ENCODE measurements at places on chromosomes 3 and 15.

DNA sequence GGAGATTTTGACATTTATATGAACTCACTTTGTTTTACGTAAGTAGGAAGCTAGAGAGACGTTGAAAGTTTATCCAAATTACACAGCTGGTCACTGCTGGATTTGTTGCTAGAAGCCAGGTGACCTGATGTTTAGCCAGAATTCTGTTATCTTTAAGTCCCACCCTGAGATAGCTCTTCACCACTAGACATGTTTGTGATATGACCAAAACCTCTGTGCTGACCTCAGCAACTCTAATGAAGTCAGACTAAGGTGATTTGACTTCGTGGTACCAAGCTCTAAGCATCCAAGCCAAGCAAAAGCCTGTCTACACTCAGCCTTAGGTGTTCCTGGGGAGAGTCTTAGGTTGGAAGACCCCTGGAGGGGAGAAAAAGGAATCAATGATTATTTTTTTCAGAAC is 102.4 kb downstream of the ARRDC4 start:
- no peak for DNase-seq

- no peak for DNase-seq
These were observed 84.9 kb downstream of the EPHB1 start for GRCh38 chr3:134879990-134880389.

- DNase-seq: no peak
These were observed 994 bp downstream of the MESP1 start for GRCh38 chr15:89749951-89750559.

DNA sequence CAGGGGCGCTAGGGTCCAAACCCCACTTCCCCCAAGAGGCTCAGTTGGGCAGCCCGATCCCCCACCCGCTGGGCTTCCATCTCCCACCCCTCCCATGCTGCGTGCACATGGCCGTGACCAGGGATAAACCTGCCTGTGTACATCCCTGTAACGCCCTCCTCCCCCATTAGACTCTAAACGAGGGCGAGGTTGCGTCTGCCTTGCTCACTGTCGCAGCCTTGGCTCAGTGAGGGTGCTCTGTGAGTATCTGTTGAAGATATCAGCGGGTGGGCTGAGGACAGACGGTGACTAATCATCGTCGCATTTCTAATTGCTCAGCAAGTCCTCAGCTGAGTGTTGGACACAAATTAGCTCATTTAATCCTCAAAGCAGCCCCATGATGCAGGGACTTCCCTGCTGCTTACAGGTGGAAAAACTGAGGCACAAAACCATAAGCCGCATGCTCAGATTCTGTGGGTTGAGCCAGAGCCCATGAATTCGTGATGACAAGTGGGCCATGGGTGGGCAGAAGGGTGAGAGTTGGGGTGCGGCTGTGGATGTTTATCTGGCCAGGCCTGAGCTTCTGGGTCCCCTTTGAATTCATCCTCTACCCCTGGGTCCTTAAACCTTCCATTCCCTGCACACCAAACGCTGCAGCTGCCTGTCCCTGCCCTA is 26.0 kb downstream of the FBLN2 start:
- no peak for DNase-seq

GRCh38 chr3:46297658-46298423 is 55.6 kb downstream of the CCR3 start:
- DNase-seq: no peak

GRCh38 chr3:1269808-1270207 is 177.0 kb downstream of the CNTN6 start:
- no peak for DNase-seq

DNA sequence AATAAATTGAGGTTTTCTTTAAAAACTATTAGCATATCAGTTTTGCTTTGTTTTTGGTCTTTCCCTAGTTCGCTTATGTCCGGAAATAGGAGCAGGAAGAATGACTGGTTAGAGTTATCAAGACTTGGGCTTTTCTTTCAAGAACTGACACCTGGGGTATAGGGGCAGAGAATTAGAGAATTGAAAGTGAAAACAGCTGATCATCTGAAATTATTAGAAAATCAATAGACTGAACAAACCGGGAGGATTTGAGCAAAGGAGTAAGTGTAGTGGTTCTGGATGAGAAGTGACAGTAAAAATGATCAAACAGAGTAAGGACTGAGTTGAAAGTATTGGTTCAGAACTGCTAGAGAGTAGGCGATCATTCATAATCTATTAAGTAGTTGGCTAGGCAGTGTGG is 6.0 kb downstream of the MINDY2 start:
- no peak for DNase-seq

DNA sequence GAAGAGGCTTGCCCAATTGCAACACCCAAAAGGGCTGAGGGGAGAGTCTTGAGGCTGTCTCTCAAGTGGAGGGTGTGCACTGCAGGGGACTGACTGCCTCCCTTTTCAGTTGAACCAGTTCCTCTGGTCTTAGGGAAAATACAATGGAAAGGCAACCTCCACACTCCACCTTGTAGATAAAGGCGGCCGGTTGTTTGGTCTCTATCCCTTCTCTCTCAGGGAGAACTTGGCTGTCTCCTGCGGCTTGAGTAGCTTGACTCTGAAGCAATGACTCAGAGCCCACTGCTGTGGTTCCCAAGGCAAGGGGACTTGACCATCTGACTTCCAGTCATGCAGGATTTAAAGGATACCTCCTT is 143.2 kb upstream of the UMPS start:
- no peak for DNase-seq

GRCh38 chr3:194387276-194387675 is 11.8 kb downstream of the GP5 start:
- no peak for DNase-seq
